NCI-H446 treated with DMSO at 0.1 percent for 48 hours (cell line): ENCODE measurements at places on chromosomes 2 and 18.

- DNase-seq, result no peak
These were observed 37.8 kb upstream of the CREB1 start for GRCh38 chr2:207491956-207492355.

- DNase-seq, result no peak
These were observed 407.7 kb upstream of the SLC8A1 start for GRCh38 chr2:40859617-40860016.

DNA sequence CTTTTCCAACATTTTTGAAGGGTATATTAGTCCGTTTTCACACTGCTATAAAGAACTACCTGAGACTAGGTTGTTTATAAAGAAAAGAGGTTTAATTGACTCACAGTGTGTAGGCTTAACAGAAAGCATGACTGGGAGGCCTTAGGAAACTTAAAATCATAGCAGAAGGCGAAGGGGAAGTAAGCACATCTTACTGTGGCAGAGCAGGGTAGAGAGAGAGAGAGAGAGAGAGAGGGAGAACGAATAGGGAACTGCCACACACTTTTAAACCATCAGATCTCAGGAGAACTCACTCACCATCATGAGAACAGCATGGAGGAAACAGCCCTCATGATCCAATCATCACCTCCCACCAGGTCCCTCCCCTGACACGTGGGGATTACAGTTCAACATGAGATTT is 420.3 kb downstream of the SOCS6 start:
- no peak for DNase-seq

- no peak for DNase-seq
These were observed 50.5 kb downstream of the GAREM1 start for GRCh38 chr18:32420084-32420750.

DNA sequence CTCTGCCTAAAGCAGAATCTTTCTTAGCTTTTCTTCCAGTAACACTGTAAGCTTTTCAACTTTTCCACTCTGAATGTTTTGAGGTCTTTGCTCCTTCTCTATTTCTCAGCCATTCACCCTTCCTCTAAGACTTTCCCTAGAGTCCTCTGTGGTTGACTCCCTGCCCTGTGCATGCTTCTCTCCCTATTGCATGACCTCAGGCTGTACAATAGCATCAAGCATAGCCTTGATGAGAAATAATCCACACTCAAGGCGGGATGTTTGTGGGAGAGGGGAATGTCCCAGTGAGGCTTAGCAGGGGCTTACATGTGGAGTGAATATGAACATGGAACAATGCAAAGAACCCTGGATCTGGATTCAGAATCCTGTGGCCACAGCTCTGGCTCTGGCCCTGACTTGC is 48.4 kb upstream of the IGFBP5 start:
- no peak for DNase-seq

- DNase-seq, result no peak
These were observed 53.3 kb downstream of the C1D start for GRCh38 chr2:68009526-68009925.

DNA sequence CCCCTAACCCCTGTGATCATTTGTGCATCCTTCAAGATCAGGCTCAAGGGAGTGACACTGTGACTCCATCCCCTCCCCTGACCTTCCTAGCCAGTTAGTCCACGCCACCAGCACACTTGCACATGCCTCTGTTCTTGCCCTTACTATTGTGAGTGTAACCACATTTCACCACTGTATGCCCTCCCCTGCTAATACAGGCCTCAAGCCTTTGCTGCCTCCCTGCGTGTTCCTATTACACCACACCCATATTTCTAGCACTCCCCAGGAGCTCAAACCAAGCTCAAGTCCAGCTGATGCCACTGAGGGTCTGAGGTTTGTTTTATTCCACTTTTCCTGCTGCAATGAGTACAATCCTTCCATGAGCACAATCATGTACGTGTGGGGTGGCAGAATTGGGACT is 288.9 kb upstream of the FBXO11 start:
- DNase-seq, result no peak

- DNase-seq, result no peak
These were observed 58.9 kb upstream of the RNU4ATAC start for GRCh38 chr2:121471532-121472469.

DNA sequence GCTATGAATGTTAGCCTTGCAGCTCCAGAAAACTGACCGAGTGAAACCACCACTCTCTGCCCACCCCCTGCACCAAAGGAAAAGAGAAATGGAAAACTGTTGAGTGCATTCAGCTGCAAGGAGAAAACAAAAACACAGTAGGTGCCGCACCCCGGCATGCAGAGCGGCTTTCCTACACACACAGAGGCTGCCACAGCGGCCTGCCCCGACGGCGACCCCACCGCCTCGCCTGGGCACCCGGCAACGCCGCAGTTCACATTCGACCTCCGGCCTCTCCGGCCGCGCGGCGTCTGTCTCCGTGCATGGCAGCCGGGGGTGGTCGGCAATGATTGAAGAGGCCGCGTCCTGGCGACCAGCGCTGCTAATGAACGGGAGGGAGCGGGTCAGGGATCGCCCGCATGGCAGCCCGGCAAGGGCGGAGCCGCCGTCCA is 417.1 kb upstream of the SALL3 start:
- no peak for DNase-seq

GRCh38 chr18:11175266-11175979 is 26.1 kb upstream of the PIEZO2 start:
- no peak for DNase-seq

DNA sequence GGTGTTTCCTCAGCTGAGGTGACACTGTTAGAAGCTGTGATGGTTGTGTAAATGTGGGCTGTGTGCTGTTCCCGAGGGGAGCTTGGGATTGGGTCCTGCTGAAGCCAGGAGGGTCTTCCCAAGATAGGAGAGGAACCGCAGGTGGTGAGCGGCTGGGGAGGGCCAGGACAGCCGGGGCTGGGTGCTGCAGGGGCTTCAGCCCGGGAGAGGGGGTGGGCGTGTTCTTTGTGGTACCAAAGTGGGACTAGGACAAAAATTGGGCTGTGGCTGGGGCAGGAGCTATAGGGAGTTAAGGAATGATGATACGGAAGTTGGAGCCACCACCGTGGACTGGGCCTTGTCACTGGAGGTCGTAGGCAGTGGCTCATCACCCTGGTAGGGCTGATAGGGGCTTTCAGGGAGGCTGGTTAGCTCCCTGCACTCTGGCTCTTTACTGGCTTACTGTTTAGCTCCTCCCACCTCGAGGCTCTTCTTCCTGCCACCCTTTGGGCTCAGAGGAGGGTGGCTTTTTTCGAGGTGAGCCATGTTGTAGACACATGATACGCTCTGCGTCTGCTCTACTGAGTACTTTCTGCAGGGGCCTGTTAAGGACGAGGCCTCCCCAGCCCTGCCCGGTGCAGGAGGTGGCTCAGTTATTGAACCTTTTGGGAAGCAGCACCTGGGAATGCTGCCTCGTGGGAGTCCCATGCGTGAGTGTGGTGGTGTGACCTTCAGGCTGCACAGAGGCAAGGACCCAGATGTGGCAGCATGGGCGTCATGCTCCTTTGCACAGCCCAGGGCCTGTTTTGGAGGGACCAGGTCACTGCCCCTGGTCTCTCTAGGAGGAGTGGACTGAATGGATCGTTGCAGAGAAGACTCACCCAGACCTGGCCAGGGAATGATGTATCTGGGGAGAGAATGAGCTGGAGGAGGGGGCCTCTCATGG is 21.6 kb downstream of the ASB1 start:
- no peak for DNase-seq

- no peak for DNase-seq
These were observed 37.8 kb downstream of the ARID5A start for GRCh38 chr2:96574364-96574763.

DNA sequence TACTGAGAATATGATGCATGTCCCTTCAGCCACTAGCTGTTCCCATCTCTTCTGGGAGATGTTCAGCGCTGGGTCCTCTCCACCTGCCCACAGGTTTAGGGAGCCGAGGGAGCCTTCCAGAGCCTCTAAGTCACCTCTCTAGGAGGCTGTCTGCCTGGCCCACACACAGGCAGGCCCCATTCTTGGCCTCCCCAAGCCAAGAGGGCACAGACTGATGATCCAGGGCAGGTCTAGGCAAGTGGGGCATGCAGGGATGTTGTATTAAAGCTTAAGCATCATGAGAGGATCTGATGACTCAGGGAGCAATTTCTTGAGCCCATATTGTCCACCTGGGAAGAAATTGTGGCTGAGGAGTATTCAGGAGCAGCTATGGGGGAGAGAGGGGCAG is 19.9 kb downstream of the TMSB10 start:
- no peak for DNase-seq

- no peak for DNase-seq
These were observed 801.0 kb downstream of the TDRD15 start for GRCh38 chr2:21924640-21925285.
